Iris pigment epithelial cell (primary cell): ENCODE measurements at places on chromosomes 7 and 10.

GRCh38 chr10:43980313-43980712, 331.6 kb upstream of the ZNF32 start:
- no peak for DNase-seq

DNA sequence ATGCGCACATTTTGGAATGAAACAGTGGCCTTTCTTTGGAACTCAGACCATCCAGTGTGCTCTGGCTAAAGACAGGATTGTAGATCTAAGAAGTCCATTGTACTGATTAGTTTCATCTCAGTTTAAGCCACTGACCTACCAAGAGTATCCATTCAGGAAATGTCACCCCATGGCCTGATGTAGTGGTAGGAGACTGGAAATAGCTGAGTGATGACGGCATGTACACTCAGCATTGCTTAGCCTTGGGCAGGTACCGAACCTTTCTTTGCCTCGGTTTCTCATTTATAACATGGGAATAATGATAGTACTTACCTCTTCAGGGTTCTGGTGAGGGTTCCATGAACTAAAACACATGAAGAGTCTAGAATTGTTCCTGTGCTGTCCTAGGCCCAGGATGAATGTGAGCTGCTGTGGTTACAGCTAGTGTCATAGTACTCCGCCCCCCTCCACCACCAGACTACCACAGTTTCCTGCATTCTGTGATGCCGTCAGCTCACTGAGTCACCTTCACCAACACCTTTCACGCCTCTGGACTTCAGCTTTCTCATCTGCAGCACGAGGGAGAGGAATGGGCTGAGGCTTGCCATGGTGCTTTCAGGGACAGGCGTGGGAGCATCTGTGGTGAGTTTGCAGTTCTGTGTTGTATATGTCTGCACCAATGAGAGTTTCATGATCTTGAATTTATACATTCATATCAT, 484.0 kb upstream of the GALNT17 start:
- peak; percentile 27 for DNase-seq

GRCh38 chr10:118818621-118819221, 64.0 kb upstream of the CACUL1 start:
- no peak for DNase-seq

GRCh38 chr10:47224546-47225218, 75.3 kb upstream of the GDF10 start:
- DNase-seq, result no peak

GRCh38 chr7:108460964-108461363, 4.7 kb upstream of the NRCAM start:
- DNase-seq, result no peak

- DNase-seq, result peak; percentile 39
These were observed 74.1 kb downstream of the ADD3 start for GRCh38 chr10:110081911-110082310.
